ENCODE measurements at places on chromosomes 3 and 15. TPM values are rescaled to one million over a fixed set of nuclear protein-coding genes. Genes with fewer than 3 reads are reported as not detected.

Gene AGTR1
- total RNA-seq: not detected

Gene MORC1
- not detected for total RNA-seq

Gene FAM107A
- total RNA-seq: not detected

Gene SCG5
- total RNA-seq: not detected

Gene C2CD4A
- 0.08 TPM for total RNA-seq

Gene RLBP1
- total RNA-seq: not detected

Gene GABRA5
- not detected for total RNA-seq

Data from CD8-positive, alpha-beta T cell (primary cell).